ENCODE measurements at places on chromosomes 5 and 9. TPM values are rescaled to one million over a fixed set of nuclear protein-coding genes. Genes with fewer than 3 reads are reported as not detected.

Gene ZDHHC11
- 14.5 TPM for total RNA-seq

Gene SLC6A18
- not detected for total RNA-seq

Gene RAPGEF1
- total RNA-seq: 34.5 TPM

Gene GPRIN1
- 7.1 TPM for total RNA-seq

Gene ZFP2
- not detected for total RNA-seq

Gene TIMD4
- total RNA-seq: 1.3 TPM

Gene CHMP5
- 71.1 TPM for total RNA-seq

Gene COL5A1
- 65.4 TPM for total RNA-seq

Gene ADRB2
- total RNA-seq: 0.79 TPM

Gene AMBP
- 7.7 TPM for total RNA-seq

Gene GRIN1
- total RNA-seq: 0.22 TPM

Gene EMB
- total RNA-seq: 4.6 TPM

Gene PCDHGB5
- total RNA-seq: 2.2 TPM

Gene IL5
- not detected for total RNA-seq

Gene TCF7
- total RNA-seq: 15.3 TPM

Gene SPINK5
- not detected for total RNA-seq

Gene RLN2
- 0.34 TPM for total RNA-seq

Gene BHMT2
- not detected for total RNA-seq

Gene BTNL8
- not detected for total RNA-seq

Gene CNOT6
- total RNA-seq: 19.0 TPM

Gene FPGS
- 48.3 TPM for total RNA-seq

Gene PCDHA9
- total RNA-seq: not detected

Gene MAMDC4
- total RNA-seq: 5.1 TPM

Gene CCL27
- not detected for total RNA-seq

Gene LCP2
- not detected for total RNA-seq

Gene CFAP77
- 0.24 TPM for total RNA-seq

Gene CSF2
- total RNA-seq: 1.7 TPM

Gene SPATA31D4
- total RNA-seq: not detected

Gene TAS2R1
- total RNA-seq: not detected

Gene SPTLC1
- 63.2 TPM for total RNA-seq

Gene DIPK1B
- total RNA-seq: 10.1 TPM

Gene LCN2
- 3.8 TPM for total RNA-seq

Gene PRR16
- total RNA-seq: not detected

Gene APBA1
- total RNA-seq: 0.11 TPM

Gene FAM221B
- not detected for total RNA-seq

Gene CMBL
- 22.1 TPM for total RNA-seq

Gene PAEP
- total RNA-seq: 0.14 TPM

Gene FIBCD1
- total RNA-seq: 6.5 TPM

Gene GRIN3A
- not detected for total RNA-seq
